A673 (cell line): ENCODE measurements at places on chromosomes 2 and 18.

DNA sequence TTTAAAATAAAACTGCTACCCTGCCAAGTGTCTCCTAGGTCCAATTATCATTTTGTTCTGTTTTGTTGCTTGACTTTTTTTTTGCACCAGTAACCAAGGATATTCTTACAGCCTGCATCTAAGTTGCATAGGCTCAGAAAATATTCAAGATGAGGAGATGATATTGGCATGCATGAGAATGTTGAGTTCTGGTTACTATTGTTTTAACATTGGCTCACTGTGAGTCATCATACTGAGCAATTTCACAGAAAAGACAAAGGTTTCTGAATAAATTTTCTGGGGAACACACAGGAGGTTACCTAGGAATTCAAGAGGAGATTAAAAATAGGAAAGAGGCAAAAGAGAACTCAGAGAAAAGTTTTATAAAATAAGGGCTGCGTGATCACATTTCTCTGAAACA, 84.8 kb upstream of the POU3F3 start:
- DNase-seq, result no peak

GRCh38 chr2:71714601-71715240, 261.4 kb downstream of the DYSF start:
- no peak for DNase-seq

GRCh38 chr2:181839811-181840210, 51.7 kb upstream of the ITPRID2 start:
- DNase-seq, result no peak

DNA sequence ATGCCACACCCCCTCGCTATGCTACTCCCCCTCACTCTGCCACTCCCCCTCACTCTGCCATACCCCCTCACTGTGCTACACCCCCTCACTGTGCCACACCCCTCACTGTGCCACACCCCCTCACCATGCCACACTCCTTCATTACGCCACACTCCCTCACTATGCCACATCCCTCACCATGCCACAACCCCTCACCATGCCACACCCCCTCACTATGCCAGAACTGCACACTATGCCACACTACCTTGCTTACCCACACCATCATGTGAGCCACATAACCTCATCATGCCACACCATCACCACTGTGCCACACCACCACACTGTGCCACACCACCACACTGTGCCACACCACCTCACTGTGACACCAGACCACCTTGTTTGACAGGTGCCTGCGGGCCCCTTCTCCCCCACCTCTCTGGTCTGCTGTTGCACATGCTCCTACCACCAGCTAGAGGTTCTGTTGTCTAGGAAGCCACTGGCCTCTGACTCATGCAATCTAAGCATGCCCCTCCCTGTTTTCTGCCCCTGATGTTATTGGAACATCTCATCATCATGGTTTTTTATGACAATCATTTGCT, 22.0 kb downstream of the MARCHF4 start:
- DNase-seq, result no peak

DNA sequence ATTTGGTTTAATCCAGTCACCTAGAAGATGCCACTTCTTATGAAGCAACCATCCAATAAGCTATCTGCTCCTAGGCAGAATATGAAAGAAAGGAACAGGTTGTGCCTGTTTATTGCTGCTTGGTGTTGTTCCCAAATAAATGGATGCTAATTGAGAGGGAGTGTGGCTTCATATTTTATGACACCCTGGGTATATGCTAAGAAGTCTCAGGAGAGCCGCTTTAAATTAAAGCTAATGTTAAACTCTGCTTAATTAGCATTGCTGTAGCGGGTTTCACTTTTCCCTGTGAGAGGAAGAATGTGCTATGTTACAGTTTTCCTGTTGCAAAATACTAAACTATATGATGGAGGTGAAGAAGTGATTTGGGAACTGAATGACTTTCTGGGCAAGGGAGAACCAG, 48.7 kb upstream of the TANK start:
- DNase-seq, result no peak

DNA sequence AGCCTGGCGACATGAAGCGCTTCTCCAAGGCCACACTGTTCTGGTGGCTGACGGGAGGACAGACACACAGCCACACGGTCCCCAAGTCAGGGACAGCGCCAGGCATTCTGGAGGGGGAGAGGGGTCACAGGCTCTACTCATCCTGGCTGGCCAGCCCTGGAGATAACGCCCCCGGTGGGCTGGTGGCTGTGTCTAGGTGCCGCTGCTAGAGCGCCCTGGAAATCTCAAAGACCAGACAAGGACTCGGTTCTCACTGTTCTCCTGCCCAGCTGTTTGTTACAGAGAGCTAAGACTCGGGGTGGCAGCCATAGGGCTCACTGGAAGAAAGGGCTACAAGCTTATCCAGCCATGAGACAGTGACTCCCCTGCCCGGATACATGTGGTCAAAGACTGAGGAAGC, 72.0 kb downstream of the KCNF1 start:
- DNase-seq, result no peak

GRCh38 chr18:55983433-55983832, 395.4 kb upstream of the TCF4 start:
- no peak for DNase-seq

DNA sequence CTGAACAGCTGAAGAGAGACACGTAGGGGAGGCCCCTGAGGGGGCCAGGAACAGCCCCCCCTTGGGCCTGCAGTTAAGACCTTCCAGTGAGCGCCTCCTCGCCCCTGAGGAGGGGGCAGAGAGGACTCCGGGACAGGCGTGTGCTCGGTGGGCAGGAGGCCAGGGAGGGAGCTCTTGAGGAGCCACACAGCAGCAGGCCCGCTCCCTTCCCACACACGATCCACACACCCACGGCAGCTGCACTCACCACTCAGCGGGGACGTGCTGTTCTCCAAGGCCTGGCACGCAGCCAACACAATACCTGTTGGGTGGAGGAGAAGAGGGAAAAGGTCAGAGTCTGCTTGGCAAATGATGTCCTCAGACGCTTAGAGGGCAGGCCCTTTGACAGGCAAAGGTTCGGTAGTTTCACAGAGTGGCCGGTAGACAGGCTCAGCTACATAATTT, 39.0 kb downstream of the TGFA start:
- DNase-seq, result no peak

DNA sequence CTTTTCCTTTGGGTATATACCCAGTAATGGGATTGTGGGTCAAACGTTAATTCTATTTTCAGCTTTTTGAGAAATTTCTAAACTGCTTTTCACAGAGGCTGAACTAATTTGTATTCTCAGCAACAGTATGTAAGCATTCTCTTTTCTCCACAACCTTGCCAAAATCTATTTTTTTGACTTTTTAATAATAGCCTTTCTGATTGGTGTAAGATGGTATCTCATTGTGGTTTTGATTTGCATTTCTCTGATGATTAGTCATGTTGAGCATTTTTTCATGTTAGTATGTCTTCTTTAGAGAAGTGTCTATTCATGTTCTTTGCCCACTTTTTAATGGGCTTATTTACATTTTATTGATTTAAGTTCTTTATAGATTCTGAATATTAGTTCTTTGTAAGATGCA, 145.5 kb downstream of the TRABD2A start:
- no peak for DNase-seq

- no peak for DNase-seq
These were observed 159.4 kb downstream of the MYO1B start for GRCh38 chr2:191404568-191404991.

DNA sequence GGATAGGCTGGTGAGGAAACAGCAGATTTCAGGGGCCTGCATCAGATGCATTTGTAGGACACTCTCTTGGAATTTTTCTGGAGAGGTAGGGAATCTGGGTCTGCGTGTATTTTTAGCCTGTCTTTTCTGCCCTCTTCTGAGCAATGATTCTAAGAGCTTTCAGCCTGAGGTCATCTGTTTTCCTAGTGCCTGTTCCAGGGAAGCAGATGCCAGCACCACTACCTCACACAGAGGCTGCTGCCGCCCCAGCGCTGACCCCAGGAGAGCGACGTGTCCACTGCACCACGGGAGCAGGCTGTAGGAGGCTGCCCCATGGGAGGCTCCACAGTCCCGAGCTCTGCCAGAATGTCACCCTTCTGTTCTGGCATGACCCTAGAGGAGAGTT, 316.5 kb downstream of the CYP26B1 start:
- no peak for DNase-seq

DNA sequence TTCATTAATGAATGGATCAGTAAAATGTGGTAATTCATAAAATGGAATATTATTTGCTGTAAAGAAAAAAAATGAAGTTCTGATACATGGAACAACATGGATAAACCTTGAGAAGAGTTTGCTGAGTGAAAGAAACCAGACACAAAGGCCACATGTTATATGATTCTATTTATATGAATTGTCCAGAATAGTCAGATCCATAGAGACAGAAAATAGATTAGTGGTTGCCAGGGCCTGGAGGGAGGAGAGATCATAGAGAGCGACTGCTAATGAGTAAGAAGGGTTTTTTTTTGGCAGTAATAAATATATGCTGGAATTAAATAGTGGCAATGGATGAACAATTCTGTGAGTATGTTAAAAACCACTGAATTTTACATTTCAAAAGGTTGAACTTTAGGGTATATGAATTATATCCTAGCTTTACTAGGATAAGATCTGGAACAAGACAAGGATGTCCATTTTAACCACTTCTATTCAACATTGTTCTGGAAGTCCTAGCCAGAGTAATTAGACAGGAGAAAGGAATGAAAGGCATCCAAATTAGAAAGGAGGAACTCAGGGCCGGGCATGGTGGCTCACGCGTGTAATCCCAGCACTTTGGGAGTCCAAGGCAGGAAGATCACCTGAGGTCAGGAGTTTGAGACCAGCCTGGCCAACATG, 48.8 kb downstream of the MAPRE2 start:
- DNase-seq, result no peak

- DNase-seq, result no peak
These were observed 96.7 kb downstream of the CRACDL start for GRCh38 chr2:98839292-98839691.

DNA sequence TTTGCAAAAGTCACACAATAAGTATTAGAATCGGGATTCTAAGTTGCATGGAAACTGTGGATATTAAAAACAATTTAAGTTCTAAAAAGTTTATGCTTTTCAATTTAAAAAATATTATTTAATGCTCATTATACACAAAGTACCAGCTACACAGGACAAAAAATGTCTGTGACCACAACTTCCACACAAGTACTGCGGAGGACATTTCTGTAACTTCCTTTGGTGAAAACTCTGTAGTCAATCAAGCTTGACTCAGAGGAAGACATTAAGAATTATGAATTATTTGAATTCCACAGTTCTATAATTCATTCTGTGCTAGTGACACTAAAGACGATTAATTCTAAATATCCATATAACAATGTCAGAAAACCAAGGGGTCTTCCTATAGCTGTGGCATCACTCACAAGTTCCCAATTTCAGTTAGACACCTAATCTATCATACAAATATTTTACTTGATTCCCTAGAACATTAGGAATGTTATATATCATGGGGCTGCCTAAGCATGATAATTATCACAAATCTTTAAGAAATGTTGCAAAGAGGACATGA, 120.5 kb downstream of the AFF3 start:
- DNase-seq, result no peak
